ENCODE measurements at places on chromosomes 12 and 14.
A peak's percentile ranks its signal among the peaks of the same experiment; 100 is the strongest.

DNA sequence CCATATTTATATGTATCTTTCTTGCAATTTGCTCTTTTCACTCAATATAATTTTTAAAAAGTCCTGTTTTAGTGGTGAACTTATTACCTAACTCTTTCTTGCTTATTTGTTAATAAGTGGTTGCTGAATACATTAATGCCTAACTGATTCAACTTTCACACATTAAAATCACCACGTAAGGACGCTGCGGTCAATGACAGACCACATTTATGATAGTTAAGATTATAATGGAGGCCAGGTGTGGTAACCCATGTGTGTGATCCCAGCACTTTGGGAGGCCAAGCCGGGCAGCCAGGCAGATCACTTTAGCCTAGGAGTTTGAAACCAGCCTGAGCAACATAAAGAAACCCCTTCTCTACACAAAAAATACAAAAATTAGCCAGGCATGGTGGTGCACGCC, 37.0 kb downstream of the WDR89 start:
- DNase-seq: no peak

DNA sequence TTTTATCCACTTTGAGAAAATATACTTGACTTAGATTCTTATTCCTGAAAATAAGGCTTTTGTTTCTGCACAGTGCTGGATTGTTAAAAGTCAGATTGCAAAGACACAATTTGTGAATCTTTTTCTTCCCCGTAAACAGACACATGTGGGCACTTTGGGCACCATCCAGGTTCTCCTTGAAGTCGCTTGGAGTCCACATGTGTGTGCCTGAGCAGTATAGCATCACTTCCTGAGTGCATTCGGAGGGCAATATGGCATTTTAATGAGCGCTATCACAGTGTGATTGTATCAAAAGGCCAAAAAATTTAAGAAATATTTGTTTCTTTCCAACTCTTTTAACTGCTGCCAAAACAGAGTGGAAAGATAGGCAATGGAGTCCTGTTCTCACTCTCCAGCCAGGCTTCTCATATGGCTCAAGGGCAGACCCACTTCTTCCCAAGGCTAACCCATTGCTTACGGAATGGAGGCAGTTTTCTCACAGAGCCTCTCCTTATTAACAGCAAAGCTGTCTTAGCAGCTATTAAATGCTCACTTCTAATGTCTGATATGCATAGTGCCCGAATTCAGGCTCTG, 397.1 kb downstream of the EGLN3 start:
- no peak for DNase-seq

- DNase-seq: peak; percentile 57
These were observed at the start of gene MTA1 for GRCh38 chr14:105419195-105420091. Gene MTA1 (plus strand): TSS chr14:105419827. CDS start chr14:105420036, 209 bp downstream.

DNA sequence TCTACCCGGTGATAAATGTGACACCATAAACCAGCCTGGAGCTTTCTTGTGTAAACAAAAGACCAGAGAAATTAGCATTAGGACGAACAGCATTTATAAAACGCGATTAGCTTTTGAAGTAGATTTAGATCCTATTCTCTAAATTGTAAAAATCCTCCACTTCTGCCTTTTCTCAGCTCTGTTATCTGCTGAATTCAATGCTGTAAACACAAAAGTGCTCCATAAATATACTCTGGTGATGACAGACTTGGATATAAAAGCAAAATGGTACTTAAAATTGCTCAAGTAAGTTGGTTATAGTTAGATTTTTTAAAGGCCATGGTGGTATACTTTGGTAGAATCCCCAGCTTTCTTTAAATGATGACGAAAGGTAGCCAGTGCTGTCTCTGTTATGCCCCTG, 114.6 kb upstream of the RMST start:
- DNase-seq: no peak
